ENCODE measurements at places on chromosomes 2 and 18.

- no peak for DNase-seq
Observed at GRCh38 chr18:22839340-22839821, 93.7 kb upstream of the RBBP8 start.

GRCh38 chr2:160157861-160158829 is 41.9 kb downstream of the ITGB6 start:
- no peak for DNase-seq

DNA sequence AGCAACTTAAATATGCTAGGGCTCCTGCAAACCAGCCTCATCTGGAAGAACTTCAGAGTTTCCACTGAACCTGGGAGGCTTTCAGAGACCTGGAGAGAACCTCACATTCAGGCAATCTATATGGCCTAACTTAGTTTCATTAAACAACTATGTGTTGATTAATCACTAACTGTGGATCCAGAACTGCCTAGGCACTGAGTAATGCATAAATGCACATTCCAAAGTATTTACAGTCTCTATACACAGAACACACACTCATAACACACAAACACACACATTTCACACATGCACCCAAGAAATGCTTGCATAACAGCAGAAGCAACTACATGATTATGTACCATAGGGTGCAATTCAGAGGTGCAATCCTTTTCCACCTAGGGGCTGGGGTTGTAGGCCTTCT is 552.8 kb downstream of the BCL11A start:
- DNase-seq: no peak

DNA sequence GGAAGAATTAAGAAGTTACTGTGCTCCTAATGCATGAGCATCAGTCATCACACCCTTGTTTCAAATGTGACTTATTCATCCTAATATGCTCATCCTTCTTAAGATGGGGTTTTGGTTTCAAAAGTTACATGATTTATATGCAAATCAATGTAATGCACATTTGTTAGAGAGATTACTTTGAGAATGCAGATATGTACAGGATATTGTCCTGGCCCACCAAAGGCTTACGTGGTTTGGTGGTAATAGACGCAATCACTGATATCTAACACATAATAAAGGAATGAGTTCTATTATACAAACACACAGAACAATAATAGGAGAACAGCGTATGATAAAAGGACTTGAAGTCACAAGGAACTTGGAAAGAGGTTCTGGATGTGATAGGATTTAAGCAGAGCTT is 11.1 kb upstream of the COL5A2 start:
- DNase-seq: no peak

DNA sequence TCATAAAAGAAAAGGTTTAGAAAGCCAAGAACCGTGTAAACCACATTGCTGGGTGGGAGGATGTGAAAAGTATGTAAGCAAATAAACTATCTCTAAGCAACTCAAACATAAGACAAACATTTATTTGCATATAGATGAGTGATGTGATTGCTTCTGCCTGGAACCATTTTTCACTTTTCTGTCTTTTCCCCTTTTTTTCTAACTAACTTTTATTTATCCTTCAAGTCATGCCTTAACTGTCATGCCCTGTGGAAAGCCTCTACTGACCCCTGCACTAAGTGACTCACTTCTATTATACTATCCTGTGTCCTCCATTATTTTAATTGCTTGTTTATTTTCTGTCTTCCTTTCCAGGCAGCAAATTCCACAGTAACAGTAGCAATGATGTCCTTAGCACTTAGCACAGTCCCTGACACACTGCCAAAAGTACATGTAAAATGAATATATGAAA is 87.5 kb upstream of the CTAGE1 start:
- DNase-seq: no peak

GRCh38 chr2:186100636-186101035 is 362.0 kb downstream of the FSIP2 start:
- DNase-seq: no peak

DNA sequence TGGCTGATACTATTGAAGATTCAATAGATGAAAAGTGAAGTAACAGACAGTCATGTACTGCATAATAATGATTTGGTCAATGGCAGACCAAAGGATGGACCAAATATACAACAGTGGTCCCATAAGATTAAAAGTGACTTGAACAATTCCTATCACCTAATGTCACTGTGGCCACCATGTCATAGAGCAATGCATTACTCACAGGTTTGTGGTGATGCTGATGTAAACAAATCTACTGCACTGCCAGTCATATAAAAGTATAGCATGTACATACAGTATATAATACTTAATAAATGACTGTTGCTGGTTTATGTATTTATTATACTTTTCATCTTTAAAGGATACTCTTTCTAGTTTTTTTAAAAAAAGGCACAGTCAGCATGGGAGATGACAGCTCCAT is 99.9 kb downstream of the USP34 start:
- no peak for DNase-seq

- no peak for DNase-seq
Observed at GRCh38 chr2:152518641-152519580, 183.9 kb downstream of the FMNL2 start.

DNA sequence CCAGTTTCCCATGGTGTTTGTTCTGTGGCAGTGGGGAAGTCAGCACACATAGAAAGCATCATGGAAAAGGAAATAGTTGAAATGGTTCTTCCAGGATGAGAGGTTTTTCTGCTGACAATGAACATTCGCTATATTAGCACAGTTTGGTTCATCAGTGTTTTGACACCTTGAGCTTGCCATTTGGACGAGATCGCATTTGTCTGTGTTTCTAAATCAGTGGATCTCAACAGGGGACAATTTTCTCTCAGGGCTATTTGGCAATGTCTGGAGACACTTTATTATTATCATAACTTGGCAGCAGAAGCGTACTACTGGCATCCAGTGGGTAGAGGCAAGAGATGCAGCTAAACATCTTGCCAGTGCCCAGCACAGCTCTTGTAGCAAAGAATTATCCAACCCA is 74.6 kb downstream of the CD8B2 start:
- no peak for DNase-seq

GRCh38 chr2:171487803-171488259 is 34.4 kb upstream of the CYBRD1 start:
- DNase-seq: no peak

- DNase-seq: no peak
Observed at GRCh38 chr2:136323935-136324334, 206.0 kb upstream of the CXCR4 start.

GRCh38 chr2:171244970-171245782 is 84.5 kb upstream of the TLK1 start:
- DNase-seq: no peak

DNA sequence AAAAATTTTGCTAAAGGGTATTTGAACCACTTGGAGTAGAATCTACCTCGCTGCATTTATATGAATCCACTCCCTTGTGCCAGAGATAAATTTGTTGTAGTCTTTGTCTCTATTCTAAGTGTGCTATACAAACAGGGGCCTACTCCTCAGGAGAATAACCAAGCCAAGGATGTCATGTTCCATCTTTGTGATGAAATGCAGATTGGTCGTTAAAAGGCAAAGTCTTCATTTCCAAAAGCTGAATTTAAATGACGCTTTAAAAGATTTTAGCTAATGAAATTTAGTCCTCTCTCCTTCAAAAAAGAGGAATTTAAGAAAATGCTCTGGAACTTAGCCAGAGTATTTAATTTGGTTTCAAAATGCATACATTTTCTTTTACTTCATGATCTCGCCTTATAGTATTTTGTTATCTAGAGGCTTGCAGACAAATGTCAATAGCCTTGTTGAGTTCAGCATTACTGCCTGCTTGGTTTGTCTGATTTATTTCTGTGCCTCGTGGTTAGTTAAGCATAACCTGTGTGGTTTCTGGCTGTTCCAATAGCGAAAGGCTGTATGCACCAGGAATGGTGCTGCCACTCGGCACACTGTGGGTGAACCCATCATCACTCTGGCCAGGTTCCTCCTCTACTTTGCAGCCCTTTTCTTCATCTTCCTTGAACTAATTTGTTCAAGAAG is 417.6 kb downstream of the ZNF521 start:
- no peak for DNase-seq

GRCh38 chr2:233285921-233286320 is 21.7 kb upstream of the SAG start:
- DNase-seq: no peak

DNA sequence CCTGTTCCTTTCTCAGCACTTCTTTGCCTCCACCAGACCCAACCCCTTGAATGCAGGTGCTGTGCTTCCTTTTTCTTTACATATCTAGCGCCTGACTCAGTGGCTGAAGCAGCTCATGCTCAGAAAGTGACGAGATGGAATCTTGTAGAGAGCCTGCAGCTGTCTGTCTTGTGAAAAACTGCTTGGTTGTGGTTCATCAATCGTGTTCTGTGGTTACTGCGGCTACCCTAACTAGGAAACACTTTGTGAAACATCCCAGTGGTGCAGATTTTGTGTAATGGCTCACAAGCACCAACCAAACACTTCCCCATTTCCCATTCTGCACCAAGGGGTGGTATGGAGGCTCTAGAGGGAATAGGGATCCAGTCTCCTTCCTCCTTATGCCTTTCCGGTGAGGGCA is 307.2 kb upstream of the MMADHC start:
- DNase-seq: no peak

GRCh38 chr2:203802342-203803052 is 65.1 kb upstream of the CTLA4 start:
- DNase-seq: no peak

DNA sequence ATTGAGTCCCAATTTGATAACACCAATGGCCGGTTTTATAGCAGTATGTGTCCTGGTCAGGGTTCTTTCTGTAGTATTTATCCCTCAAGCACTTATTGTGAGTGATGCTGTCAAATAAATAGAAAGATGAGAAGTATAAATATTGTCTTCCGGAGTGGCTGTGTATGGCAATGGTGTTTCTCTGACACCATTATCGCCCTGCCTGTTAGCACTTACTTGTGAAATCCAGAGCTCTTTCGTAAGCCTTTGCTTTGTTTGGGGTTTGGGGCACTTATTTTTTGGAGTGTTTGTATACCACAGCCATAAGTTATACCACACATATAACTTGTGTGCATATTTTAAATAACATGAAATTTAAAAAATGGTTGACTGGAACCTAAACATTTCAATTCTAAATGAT is 29.3 kb downstream of the CD8B2 start:
- DNase-seq: no peak

Data from NCI-H146 (cell line).